Activated CD8-positive, alpha-beta memory T cell treated with anti-CD3 and anti-CD28 coated beads for 4 hours (primary cell): ENCODE measurements at places on chromosomes 1 and 21.

DNA sequence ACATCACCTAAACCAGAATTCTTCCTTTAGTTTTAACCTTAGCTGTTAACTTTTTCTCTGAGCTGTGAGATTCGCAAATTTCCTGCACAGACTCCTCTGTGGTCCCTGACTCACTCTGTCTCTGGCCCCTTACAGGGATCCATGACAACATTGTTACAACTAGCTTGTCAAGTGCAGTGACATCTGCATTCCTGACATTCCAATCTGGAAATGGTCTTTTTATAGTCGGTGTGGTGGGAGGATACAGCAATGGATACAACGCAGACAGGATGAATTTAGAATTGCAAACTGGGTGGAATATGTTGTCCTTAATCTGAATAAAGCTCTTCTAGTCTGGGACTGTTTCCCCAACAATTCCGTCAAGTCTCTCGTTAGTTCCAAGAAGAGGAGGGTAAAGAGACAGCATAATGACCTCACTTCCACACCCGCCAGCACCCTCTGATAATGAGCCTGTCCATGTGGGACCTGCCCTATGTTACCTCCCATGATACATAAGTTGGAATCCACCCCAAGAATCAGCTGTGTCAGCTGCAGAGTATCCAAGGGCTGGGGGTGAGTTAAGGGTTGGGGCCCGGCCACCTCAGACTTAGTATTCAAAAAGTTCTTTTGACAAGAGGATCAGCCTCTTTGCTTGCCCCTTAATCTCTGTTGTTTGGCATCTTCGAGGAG, 49.4 kb downstream of the ILDR2 start:
- no peak for DNase-seq

DNA sequence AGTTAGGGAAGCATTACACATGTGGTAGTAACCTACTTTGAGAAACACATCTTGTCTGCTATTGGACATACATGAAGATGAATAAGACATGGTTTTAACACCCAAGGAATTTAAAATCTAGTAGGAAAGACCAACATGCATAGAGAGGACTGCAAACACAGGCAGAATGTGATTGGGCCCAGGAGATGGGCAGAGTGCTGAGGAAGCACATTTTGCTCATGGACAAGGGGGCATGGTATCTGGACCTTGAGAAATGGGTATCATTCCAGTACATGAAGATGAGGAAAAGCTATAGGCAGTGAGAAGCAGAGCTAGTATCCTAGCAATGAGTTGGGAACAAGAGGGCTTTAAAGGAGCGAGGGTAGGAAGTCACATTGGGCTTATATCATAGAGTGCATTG, 142.7 kb downstream of the SPATA46 start:
- DNase-seq: no peak

GRCh38 chr1:181499825-181500224, 16.5 kb downstream of the CACNA1E start:
- no peak for DNase-seq

DNA sequence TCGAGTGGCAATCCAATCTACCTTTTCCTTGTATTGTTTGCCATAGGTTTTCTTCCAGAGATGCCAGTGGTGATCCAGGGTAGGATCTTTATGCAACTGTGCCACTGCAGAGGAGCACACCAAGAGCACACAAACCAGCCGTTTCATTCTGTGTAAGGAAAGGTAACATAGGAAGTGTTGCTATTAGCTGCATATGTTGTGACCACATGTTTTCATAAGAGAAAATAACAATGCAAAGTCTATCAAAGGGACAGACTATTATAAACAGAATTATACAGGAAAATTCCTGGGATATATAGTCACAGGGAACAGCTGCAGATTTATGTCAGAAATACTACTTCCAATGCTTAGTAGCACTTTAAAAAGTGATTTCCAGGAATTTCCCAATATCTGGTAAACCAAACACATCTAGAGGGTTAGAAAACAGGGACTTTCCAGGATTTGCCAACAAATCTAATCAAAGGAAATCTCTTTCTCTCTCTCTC, 919 bp downstream of the CTSS start:
- DNase-seq: no peak

DNA sequence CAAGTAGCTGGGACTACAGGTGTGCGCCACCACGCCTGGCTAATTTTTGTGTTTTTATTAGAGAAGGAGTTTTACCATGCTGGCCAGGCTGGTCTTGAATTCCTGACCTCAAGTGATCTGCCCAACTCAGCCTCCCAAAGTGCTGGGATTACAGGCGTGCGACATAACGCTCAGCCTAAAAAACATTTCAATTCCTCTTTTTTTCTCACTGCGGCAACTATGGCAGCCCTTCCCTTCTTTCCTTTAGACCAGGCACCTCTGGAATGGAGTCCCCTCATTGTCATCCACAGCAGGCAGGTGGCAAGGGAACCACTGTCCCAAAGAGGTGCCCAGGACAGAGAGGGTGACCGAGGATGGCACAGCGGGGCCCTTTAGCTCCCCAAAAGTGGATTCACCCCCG, 14.1 kb downstream of the CEP104 start:
- DNase-seq: no peak

GRCh38 chr1:33634806-33635205, 162.4 kb downstream of the ZSCAN20 start:
- no peak for DNase-seq

GRCh38 chr1:227841096-227841495, 25.6 kb downstream of the PRSS38 start:
- no peak for DNase-seq

DNA sequence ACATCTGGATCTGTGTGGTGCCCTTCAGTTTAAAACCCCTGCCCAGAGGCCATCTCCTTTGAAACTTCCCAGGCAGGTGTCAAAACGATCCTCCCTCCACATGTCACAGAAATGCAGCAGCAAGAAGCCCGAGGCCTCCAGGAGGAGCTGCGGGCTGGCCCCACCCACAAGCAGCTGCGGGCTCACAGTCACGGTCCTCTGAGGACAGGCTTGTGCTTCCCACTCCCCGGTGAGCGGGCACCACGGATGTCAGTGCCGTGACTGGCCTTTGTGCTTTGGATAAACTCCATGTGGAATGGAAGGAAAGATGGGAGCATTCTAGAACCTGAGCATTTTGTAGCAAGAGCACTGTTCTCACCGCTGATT, 65.8 kb downstream of the SIK1 start:
- DNase-seq: no peak

- no peak for DNase-seq
These were observed 17.5 kb upstream of the PRKAA2 start for GRCh38 chr1:56627636-56628039.

- DNase-seq: no peak
These were observed 165.5 kb upstream of the NR5A2 start for GRCh38 chr1:199862047-199862446.

- peak; percentile 84 for DNase-seq
These were observed 4.8 kb downstream of the ENO1 start for GRCh38 chr1:8873506-8874229.

GRCh38 chr1:215290018-215290417, 207.5 kb downstream of the KCNK2 start:
- DNase-seq: no peak

- DNase-seq: no peak
These were observed 164.6 kb downstream of the DNM3 start for GRCh38 chr1:172005856-172006255.
